EH (cell line): ENCODE measurements at places on chromosomes 13 and 19.

GRCh38 chr13:32905864-32906180 lies 110.4 kb upstream of the KL start:
- peak; percentile 18 for DNase-seq

GRCh38 chr13:113091891-113092775 lies 13.5 kb upstream of the F7 start:
- no peak for DNase-seq

DNA sequence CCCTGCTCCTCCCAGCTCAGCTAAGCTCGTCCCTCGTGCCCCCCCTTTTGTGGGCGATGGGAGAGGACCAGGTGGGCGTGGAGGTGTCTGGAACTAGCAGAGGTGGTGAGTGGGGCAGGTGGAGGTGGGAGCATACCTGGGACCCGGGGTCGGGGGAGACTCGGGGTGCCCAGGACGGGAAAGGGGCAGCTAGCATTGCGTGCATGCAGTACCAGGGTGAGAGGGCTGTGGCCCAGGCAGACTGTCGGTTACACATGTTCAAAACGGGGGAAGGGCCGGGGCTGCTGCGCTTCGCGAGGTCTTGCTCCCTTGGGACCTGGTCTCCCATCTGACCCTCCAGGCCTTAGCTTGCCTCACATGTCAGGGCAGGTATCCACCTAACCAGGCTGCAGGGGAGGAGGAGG lies 9.1 kb downstream of the TLE5 start:
- no peak for DNase-seq

- DNase-seq = no peak
Measured at GRCh38 chr13:27125357-27126282, 46.0 kb downstream of the USP12 start.

GRCh38 chr13:28640861-28641599 lies 17.9 kb upstream of the POMP start:
- DNase-seq = peak; percentile 40

- DNase-seq = peak; percentile 90
Measured at GRCh38 chr13:41418027-41418426, 39.3 kb upstream of the RGCC start.

DNA sequence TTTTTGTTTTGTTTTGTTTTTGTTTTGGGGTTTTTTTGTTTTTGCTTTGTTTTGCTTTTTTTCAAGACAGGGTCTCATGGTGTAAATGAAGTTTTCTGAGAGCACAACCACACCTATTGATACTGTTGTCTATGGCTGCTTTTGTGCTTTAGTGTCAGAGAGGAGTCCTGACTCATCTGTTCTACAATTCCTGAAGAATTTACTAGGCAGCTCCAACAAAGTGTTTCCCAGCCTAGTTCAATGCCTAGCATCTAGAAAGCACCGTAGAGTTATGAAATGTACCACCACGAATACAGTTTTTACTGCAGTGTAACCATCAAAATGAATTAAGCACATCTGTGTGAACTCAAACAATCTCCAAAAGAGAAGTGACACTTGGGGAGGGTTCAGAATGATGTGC lies 21.2 kb downstream of the SAFB start:
- DNase-seq = peak; percentile 48

DNA sequence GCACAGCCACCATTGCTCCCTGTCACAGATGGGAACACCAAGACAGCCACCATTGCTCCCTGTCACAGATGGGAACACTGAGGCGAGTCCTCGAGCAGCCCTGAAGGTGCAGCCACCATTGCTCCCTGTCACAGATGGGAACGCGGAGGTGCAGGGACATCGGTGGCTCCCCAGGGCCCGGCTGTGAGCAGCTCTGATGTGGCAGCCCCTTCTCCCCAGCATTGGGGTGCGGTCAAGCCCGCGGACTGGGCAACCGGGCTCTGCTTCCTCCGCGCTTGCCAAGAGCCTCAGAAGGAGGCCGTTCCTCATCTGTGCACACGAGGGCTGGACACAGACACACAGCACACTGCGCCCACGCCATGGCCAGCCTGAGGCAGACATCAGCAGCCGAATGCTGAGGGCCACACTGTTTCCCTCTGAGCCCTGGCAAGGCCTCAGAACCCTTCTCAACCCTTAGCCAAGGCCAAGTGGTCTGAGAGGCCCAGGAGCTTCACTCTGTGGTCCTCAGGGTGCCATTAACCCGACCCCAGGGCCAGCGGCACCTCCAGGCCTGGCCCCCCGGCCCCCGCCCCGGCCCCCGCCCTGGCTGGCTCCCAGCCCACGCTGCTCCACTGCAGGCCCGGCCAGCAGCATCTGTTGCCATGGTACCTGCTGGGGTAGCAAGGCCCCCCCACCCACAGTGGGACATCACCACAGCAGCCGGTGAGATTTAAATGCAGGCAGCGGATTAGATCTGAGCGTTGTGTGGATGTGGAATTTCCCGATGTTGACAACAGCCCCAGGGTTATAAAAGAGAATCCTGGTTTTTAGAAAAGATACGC lies 18.4 kb downstream of the C2CD4C start:
- no peak for DNase-seq

GRCh38 chr19:46000491-46001246 lies 5.4 kb downstream of the CCDC61 start:
- DNase-seq = no peak

- peak; percentile 99 for DNase-seq
Measured at GRCh38 chr19:45376045-45376724, 5.8 kb upstream of the ERCC2 start.

GRCh38 chr13:109000207-109000606 lies 370.8 kb downstream of the MYO16 start:
- no peak for DNase-seq

- DNase-seq = no peak
Measured at GRCh38 chr13:51603716-51604115, 19.5 kb downstream of the WDFY2 start.

DNA sequence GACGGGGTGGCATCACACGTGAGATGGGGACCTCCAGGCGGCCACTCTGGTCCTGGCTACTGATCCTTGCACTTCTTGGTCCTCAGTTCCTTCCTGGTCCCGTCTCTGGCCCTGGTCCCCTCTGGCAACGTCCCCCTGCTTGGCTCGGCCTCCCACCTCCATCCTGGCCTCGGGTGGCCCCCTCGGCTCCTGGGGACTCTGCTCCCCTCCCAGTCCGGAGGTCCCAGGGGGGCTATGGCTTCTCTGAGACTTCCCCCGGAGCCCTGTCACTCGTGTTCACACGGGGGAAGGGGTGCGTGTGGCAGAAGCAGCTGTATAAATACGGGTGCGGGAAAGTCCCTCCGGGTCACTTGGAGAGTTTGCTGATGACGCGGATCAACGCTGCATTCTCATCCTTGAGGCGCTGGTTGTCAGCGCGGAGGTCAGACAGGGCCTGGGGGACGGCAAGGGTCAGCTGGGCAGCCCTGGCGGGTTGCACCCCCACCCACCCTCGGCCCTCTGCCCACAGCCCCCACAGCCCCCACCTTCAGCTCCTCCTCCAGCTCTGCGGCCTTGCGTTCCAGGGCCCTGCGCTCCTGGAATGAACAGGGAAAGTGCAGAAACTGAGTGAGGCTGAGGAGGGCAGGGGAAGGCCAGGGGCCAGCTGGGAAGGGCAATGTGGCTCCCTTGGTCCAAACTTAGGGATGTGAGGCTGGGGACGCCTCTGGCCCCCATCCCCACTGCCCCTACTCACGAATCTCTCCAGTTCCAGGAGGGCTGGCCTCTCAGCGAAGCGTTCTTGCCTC lies 15.6 kb downstream of the EPS8L1 start:
- DNase-seq = no peak

GRCh38 chr13:38602266-38602665 lies 84.6 kb upstream of the FREM2 start:
- no peak for DNase-seq

GRCh38 chr13:97367016-97367822 lies 66.8 kb upstream of the RAP2A start:
- DNase-seq = peak; percentile 92

GRCh38 chr13:105502193-105502592 lies 1033.3 kb downstream of the EFNB2 start:
- DNase-seq = no peak

- no peak for DNase-seq
Measured at GRCh38 chr13:99654076-99654475, 152.8 kb downstream of the TM9SF2 start.

- no peak for DNase-seq
Measured at GRCh38 chr13:104854698-104855097, 1680.8 kb downstream of the EFNB2 start.

DNA sequence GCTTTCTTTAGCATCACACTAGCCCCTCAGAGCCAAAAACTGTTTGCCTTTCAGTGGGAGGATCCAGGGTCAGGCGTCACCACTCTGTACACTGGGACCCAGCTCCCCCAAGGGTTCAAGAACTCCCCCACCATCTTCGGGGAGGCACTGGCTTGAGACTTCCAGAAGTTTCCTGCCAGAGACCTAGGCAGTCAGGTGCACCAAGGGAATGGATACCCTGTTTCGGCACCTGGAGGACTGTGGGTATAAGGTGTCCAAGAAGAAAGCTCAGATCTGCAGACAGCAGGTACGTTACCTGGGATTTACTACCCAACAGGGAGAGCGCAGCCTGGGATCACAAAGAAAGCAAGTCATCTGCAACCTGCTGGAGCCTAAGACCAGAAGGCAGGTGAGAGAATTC lies 603.0 kb downstream of the UQCRFS1 start:
- DNase-seq = no peak

- DNase-seq = no peak
Measured at GRCh38 chr13:102873653-102874052, 27.8 kb downstream of the ERCC5 start.

DNA sequence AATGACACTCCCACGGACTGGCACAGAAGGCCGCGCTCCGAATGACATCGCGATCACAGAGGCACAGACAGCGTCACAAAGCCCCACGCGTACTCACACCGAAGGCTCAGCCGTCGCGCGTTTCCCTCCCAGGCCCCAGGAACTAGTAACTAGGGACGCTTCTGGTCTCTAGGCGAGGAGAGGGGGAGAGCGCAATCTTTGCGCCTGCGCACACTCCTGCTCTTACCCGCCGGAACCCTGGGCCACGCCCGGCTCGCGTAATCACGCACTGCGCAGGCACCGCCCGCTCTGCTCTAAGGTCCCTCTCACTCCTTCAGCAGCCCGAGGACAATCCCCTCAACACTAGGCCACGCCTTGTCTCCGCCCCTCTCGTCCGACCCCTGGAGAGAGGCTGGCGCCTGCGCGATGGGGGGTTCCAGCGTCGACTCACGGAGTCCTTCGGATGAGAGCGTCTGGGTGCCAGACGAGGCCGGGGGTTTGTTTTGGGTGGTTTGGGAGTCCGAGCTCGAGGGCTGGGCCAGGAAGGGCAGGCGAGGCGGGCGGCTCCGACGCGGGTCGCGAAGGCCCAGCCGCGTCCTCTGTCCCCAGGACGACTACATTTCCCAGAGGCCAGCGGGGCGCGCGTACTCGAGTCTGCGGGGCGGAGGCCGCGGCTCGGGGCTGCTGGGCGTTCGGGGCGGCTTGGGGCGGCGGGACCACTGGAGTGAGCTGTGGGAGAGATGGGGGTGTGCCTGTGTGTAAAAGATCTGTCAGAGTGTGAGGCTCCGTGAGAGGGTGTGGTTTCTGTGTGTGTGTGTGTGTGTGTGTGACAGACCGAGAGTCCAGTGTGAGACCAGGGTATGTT lies at the start of gene ZNF471:
ZNF471 (plus strand) TSS at position 410 of the 844 bp plus-strand sequence. CDS start 3,717 bp downstream, outside the sequence.
- peak; percentile 98 for DNase-seq

GRCh38 chr13:99956473-99957349 lies 14.9 kb downstream of the ZIC5 start:
- no peak for DNase-seq

DNA sequence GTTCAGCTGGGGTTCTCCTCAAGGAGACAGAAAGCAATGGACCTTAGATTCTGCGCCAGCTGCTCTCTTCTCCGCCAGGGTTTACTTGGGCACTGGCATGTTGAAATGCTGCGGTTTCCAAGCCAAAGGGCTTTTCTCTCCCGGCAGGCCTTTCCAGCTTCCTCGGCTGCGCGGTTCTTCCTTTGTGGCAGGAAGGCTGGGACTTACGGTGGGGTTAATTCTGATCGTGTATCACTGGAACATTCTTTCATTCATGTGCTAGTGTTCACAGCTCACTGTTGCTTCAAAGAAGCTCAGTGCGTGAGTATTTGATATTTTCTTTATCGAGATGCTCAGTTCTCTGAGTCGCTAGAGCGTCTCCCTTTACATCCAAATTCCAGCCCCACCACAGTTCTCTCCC lies 723.2 kb downstream of the UQCRFS1 start:
- DNase-seq = no peak

- no peak for DNase-seq
Measured at GRCh38 chr13:38707460-38707859, 20.6 kb downstream of the FREM2 start.

- DNase-seq = no peak
Measured at GRCh38 chr19:3131168-3131567, 4.7 kb upstream of the GNA15 start.

- DNase-seq = no peak
Measured at GRCh38 chr13:77728265-77729125, 31.0 kb downstream of the SLAIN1 start.

GRCh38 chr13:101178406-101178805 lies 237.9 kb downstream of the NALCN start:
- no peak for DNase-seq

- DNase-seq = no peak
Measured at GRCh38 chr19:31570718-31571117, 221.5 kb upstream of the TSHZ3 start.

DNA sequence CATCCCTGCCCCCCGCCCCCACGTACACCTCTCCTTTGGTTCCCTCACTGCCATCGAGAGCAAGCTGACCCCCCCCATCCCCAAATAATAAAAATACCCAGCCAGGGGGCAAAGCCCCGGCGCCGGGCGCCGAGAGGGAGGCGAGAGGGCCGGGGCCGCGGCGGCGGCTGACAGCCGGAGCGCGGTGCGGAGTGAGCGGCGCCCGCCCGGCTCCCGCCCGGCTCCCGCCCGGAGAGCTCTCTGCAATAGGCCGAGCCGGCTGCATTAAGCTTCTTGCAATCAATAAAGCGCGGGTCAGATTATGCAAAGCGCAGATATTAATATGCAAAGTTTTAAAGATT lies 40.9 kb downstream of the DEDD2 start:
- no peak for DNase-seq

- DNase-seq = no peak
Measured at GRCh38 chr13:104832231-104832630, 1703.2 kb downstream of the EFNB2 start.

DNA sequence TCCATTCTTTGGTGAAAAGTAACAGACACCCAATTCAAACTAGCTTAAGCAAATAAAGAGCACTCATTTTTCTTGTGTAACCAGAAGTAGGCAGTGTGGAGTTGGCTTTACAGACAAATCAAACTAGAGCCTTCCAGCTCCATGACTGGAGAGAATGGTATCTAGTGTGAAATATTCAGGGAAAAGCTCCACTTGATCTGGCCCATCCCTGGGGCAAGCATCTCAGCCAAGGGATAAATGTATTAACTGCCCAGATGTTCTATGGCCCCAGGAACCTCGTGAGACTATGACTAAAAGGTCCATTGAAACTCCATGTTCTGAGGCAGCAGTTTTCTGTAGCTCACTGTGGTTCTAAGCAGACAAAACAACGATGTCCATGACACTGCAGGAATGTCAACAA lies 49.9 kb downstream of the TBC1D4 start:
- DNase-seq = peak; percentile 18

- peak; percentile 30 for DNase-seq
Measured at GRCh38 chr13:98838776-98839175, 86.3 kb upstream of the SLC15A1 start.
